ENCODE measurements at places on chromosomes 12 and 14.
A peak's percentile ranks its signal among the peaks of the same experiment; 100 is the strongest.

- DNase-seq: no peak
These were observed 19.7 kb downstream of the VDR start for GRCh38 chr12:47885012-47885501.

- DNase-seq: no peak
These were observed 170.7 kb downstream of the ADCK1 start for GRCh38 chr14:77970646-77971045.

DNA sequence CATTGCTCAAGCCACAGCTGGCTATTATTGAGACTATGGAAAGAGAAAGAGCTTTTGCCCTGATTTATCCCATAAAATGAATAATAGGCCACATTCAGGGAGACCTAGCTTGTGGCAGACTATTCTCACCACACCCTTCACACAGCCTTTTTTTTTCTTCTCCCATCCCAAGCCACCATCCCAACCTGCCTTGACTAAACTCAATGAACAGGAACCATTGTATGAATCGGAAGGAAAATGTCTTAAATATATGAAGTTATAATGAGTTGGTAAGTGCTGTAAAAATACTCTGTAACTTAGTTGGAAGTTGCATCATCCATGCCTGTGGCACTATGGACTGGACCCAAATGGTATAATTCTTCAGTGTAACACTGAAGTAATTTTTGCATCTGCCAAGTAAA is 338.4 kb downstream of the RAD51B start:
- DNase-seq: no peak

DNA sequence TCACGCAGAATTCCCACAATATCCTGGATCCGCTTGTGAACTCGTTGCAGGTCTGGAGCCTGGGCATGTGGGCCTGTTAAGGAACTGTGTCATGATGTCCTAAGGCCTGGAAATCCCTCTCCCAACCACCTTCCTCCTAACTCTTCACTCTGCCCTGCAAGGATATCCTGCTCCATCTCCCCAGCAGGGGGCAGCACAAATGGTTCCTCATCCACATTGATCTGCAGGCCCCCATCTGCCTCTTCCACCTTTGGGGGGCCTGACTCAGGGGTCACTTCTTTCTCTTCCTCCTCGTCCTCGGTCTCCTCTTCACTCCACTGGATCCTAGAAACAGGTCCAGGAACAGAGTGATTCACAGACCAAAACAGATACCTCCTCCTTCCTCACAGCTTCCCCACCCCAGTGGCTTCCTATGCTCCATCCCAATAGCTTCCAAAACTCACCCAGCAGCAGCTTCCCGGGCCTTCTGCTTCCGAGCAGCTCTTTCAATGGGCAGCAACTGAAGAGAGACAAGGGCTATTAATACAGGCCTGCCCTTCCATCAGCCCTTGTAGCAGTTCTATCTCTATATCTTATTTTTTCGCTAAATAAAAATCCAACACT is 4.5 kb downstream of the NOP2 start:
- peak; percentile 73 for DNase-seq

- no peak for DNase-seq
These were observed 291.8 kb downstream of the FOXN3 start for GRCh38 chr14:89125216-89125615.

DNA sequence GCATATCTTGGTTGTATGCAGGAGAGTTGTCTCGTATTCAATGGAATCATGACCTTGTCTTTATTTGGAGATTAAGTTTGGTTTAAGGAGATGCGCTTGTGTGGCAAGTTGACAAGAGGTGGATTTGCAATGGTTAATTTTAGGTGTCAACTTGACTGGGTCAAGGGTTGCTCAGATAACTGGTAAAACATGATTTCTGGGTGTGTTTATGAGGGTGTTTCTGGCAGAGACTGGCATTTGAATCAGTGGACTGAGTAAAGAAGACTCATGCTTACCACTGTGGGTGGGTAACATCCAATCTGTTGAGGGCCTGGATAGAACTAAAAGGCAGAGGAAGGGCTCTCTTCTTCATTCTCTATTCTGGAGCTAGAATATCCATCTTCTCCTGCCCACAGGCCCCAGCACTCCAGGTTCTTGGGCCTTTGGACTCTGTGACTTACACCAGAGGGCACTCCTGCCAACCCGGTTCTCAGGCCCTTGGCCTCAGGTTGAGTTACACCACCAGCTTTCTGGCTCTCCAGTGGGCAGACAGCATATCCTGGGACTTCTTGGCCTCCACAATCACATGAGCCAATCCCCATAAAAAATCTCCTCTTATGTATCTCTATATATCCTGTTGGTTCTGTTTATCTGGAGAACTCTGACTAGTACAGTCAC is 141.5 kb upstream of the ARID2 start:
- DNase-seq: no peak

GRCh38 chr14:92004062-92004461 is 35.8 kb downstream of the TRIP11 start:
- DNase-seq: no peak

DNA sequence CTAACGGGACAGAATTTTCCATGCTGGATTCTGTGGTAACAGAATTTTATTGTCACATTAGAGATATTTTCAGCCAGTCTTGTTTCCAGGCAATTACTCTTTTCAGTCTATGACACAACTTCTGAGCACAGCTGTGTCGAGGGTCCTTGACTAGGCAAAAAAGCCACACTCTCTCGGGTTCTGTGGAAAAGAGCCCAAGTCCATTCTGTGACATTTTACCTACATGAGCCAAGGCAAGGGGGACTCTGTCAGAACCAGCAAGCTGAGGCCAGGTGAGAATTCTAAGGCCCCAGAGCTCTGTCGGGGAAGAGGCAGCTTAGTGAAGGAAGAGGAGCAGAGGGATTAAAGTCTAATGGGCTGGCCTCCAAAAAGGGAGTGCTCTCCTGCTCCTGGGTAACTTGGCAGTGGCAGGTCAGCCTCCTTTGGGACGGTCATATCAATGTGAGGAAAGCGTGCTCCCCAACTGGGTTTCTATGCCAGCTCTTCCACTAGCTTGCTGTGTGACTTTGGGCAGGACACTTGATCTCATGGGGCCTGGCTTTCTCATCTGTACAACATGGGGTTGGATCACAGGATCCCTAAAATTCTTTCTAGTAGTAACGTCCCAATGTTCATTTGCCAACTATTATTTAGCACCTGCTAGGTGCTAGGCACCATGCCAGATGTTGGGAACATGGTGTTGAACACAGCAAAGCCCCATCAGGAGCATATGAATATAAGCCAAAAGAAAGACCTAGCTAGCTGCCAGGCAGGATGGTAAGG is 16.0 kb upstream of the RIC8B start:
- no peak for DNase-seq

DNA sequence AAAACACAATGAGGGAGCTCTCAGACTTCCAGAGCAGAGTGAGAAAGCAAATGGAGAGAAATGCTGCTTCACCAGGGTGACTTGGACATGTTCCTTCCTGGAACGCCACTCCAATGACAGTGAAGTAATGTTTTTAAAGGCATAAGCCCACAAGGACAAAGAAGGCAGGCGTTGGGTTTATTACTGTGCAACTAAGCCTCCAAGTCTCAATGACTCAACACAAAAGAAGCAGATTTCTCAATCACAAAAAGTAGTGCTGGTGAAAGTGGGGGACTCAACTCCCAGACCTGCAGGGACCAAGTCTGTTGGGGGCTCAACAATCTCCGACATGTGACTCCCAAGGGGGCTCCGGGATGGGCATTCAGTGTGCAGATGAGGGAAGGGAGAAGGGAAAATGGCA is 505.2 kb downstream of the BCL11B start:
- DNase-seq: no peak

DNA sequence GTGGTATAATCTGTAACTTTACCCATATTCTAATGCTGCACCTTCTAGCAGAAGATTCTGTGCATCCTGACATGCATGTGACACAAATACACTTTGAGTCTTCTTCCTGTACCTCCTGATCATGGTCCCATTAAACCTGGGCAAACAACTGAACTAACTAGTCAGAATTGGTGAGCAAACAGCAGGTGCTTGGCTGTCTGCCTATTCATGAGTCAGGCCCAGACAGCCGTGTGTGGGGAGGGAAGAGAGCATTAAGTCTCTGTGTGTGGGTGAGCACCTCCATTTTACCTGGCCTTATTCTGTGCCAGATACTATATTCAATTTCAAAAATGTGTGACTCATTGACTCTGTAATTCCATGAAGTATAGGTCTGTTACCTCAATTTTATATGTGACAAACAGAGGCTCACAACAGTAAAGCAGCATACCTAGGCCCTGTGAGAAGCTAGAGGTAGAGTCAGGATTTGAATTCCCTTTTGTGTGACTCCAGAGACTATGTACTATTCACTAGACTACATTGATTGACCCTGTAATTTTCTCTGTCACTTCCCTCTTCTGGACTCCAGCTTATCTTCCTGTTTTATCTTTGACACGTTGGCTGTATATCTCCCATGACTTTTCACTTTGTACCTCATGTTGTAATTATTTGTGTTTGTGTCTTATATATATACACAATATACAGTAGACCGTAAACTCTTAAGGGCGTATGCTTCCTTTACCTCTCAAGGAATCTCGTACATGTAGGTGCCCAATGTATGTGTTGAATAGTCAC is 32.2 kb downstream of the SUSD6 start:
- DNase-seq: no peak

GRCh38 chr12:28015165-28015564 is 42.6 kb upstream of the PTHLH start:
- no peak for DNase-seq

- no peak for DNase-seq
These were observed 62.3 kb upstream of the TMPO start for GRCh38 chr12:98453070-98453469.

DNA sequence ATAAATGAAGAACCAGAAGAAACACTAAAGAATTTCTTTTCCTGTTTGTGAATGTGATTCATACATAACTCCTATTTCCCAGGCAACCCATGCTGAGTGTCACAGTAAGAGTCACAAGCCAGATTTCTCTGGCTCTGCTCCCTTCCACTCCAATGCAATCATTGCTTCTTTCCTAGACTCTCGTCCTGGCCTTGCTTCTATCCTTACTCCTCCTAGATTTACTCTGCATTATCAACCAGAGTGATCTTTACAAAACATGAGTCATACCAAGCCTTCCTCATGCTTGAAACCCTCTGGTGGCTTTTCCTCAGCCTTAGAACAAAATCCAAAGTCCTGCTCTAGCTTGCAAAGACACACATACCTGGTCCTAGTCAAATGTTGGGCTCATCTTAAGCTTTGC is 13.3 kb downstream of the IL22 start:
- no peak for DNase-seq

- no peak for DNase-seq
These were observed 59.6 kb downstream of the GNS start for GRCh38 chr12:64699504-64700115.

DNA sequence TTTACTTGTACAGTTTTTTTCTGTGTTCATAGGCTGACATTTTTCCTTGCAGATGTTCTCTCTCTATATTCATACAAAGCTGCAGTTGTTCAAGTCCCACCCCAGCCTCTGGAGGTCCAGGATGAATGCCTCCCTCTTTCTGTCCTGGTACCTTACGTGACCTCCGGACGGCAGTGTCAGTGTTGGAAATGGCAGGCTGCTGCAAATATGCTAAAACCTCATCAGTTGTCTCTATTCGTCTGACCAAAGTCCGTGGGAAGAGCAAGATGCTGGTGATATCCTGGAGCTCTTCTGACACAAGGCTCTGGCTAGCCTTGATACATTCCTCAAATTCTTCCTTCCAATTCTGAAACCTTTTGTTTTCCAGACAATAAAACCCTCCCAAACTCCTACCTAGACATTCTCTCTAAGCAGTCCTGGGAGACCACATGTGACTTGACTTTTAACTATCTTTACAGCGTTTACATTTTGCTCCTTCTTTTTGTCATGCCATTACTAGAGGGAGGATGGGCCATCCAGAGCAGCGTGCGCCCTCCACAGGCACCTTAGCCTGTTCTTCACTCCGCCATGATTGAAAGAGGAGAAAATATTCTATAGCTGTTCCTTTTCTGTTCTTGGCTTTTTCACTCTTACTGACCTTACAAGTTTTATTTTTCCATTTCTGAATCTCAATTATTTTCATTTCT is 143.6 kb downstream of the RGS6 start:
- no peak for DNase-seq

DNA sequence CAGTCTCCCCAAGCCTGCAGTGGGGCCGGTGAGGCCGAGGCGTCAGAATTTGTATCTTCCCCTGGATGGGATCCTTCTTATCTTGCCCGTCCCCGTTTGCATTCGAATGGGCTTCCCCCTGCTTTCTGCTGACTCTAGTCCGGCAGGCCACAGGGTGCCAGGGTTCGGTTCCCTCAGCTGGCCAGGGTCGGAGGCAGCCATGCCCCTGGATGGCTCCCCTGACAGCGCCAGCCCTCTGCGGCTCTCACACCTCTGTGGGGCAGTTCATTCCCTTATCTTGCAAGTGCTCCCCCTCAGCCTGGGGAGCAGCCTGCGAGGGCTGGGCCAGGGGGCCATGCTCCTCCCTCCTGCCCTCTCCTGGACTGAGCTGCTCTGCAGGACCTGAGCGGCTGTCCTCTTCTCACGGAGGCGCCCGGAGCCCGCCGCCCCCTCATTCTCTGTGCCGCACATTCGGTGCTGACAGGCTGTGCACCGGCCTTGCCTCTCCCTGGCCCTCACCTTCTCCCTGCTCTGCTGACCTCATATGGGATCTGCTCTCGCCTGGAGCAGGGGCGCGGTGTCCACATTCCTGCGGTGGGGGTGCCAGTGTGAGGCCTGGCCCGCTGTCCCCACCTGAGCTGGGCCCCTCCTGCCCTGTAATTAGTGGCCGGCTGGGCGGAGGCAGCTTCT is 32.8 kb downstream of the KIF26A start:
- no peak for DNase-seq

DNA sequence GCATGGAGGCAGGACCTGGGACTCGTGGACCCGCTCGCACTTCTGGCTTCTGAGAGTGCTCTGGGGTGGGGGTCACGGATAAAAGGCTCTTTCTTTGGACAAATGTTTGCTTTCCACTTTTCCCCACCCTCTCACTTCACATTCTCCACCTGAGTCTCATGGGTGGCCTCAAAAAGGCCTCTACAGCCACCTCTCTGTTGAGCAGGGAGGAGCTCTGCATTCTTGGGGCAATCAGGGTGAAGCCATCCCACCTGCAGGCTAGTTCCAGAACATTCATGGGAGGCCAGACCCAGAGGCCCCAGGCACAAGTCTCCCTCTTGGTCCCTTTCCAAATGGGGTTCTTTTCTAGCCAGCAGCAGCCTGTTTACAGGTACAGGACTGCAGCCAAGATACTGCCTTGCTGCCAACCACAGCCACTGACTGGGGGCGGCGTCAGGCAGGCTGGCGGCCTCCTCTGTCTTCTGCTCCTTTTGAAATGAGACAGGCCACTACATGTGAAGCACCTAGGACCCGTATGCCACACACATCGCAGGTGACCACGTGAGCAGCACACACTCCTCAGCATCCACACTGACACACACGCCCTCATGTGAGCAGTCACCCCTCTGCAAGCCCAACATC is 18.2 kb upstream of the CEBPE start:
- no peak for DNase-seq

- DNase-seq: no peak
These were observed 194.3 kb downstream of the CPNE8 start for GRCh38 chr12:38711054-38711453.

- DNase-seq: no peak
These were observed 21.0 kb upstream of the MIA2 start for GRCh38 chr14:39212693-39213092.

- no peak for DNase-seq
These were observed 11.8 kb upstream of the KSR2 start for GRCh38 chr12:117980616-117981015.
